ENCODE measurements at places on chromosomes 11 and 22.

DNA sequence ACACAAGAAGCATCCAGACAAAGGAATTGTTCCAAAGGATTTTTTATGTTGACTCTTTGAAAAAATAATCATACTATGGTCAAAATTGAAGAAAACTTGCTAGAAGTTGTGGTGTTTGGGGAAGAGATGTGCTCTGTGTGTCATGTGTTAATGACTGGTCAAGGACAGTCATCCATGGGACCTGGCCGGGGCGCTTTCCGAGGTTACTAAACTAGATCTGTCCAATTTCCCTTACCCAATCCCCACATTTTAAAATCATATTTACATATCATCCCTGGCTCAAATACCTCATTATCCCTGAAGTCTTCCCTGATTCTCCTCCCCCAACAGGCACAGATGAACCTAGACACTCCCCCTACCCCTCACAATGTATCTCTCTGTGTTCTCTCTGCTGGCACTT, 289.4 kb downstream of the TENM4 start:
- no peak for DNase-seq

GRCh38 chr11:2958251-2958650, 29.0 kb upstream of the PHLDA2 start:
- DNase-seq, result no peak

DNA sequence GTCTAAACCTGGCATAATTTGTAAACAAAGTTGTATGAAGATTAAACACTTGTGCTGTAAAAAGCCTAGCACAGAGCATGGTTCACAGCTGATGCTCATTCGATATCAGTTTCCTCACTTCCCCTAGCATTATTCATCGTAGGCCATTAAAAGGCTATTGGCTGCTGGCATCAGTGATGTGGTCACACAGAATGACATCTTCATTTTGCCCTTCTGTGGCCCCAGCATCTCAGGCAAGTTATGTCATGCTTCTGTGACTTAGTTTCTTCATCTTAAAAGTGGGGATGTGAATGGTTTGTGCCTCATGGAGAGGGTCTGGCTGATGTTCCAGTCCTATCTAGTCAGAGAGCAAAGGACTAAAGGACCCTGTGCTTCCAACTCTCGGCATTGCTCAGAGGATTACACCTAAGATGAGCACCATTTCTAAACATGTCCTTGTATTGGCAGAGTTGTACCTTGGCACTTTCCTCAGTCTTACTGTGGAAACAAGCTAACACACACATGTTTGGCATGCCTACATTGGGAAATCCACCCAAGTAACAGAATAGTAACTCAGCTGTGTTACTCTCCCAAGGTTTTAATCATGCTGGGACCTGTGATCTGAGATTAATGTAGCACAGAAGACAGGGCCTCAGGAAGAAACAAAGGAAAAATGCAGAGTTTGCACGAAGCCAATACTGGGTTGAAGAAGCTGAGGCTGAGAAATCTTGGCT, 83.5 kb upstream of the OR9Q1 start:
- no peak for DNase-seq

DNA sequence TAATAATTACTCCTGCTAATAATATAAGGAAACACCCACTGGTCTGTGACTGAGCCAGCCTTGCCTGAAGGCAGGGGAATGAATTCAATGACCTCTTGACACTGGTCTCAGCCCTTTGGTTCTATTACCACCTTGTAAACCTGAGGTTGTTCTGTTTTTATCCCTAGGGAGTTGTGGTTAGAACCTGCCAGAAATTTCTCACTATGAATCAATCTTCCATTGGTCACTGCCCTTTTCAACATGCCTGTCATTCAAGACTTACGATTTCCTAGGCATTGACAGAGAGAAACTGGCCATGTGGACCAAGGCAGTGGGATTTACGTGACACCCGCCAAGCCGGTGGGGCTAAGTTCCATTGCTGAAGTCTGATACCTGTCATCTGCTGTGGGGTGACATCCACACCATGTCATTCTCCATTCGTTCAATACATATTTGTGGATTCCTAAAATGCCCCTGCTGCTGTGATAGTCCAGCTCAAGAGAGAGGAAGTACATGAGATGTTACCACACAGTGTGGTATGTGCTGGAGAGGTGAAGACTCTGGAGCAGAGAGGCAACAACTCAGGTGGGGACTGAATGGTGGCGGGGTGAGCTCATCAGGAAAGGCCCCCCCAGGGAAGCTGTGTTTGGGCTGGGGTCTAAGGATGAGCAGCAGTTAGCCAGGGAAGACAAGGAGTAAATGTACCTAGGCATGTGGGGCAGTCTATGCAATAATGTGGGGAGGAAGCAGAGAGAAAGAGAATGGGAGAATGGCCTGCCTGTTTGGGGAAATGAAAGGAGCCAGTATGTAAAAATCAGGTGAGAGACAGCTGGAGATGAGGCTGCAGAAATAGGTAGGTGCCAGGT, 15.2 kb upstream of the EHF start:
- DNase-seq, result no peak

- no peak for DNase-seq
Measured at GRCh38 chr11:126307706-126308105, 3.8 kb downstream of the DCPS start.

GRCh38 chr11:10401256-10401655, 53.8 kb upstream of the AMPD3 start:
- DNase-seq, result no peak

- DNase-seq, result no peak
Measured at GRCh38 chr11:32052215-32052614, 38.7 kb upstream of the RCN1 start.

Measured in SIG-M5 (cell line).